ENCODE measurements at places on chromosomes 12 and 14.

DNA sequence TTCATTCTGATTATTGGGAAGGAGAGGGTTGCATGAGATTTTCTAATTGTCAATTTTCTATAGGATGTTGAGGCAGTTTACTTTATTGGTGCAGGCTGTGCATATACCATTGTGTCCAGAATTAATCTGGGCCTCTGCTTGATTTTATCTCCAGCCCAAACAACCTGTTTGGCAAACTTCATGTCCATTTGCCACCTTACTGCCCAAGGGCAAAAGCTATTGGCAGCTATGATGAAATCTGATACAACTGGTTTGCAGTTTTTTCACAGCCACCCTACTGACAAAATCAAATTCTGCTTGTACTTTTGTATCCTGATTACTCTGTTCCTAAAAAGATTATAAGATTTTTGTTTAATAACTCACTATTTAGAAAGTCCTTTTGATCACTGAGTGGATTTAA, 789.2 kb upstream of the FBXO33 start:
- DNase-seq: no peak

- DNase-seq: peak; percentile 16
These were observed 179.9 kb upstream of the PELI2 start for GRCh38 chr14:55938249-55938791.

- DNase-seq: no peak
These were observed 11.1 kb downstream of the AEBP2 start for GRCh38 chr12:19450362-19450761.

DNA sequence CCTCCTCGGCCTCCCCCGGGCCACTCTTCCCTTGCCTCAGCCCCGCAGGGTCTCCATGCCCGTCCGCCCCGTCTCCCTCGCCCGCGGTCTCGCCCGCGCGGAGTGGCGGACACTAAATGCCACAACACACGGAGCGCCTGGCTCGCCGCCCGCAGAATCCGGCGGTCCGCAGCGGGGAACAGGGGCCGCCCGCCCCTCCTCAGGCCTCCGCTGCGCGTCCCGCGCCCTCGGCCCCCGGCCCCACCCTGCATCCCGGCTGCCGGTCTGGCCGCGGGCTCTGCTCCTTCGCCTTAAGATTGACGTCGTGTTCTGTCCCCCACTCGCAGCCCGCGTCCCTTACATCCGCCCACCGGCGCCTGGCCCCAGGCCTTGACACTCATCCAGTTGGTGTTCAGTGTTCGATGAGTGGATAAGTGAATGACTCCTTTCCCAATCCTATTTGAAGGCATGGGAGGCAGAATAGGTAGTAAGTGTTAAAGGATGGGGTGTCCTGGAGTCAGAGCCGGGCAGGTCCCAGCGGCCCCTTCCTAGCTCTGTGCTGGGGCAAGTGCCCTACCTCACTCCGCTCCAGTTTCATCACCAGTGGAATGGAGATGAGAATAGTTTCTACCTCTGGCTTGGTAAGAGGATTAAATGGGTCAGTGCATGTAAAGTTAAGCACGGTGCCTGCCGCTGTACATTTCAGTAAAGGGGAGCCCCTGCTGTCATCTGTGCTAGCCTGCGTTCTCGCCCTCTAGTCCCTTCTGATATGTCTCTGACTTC, 622 bp downstream of the TECPR2 start:
- DNase-seq: no peak

DNA sequence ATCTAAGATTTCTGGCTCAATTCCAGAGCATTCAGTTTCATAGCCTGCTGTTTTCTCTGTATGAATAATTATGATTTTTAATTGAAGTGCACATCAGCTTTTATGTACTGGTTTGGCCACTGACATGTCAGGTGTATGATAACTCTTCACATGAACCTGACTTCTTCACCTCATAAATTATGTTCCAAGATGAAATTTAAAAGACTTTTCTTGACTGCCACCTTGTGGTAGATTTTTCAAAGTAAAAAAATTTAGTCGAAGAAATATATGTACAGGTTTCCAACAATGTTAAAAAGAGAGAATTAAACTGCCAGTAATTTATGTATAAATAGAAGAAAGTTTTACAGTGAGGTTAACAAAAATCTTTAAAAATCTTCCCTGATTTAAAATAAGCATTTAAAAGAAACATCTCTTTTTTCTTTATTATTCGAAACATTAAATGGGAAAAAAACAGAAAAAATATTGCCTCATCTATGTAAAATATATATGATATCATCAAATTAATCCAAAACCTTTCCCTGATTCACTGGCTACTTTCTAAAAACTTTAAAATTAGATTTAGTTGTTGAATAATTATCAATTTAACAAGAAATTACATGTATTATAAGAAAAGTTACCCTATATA, 124.9 kb upstream of the ATXN7L3B start:
- peak; percentile 37 for DNase-seq

DNA sequence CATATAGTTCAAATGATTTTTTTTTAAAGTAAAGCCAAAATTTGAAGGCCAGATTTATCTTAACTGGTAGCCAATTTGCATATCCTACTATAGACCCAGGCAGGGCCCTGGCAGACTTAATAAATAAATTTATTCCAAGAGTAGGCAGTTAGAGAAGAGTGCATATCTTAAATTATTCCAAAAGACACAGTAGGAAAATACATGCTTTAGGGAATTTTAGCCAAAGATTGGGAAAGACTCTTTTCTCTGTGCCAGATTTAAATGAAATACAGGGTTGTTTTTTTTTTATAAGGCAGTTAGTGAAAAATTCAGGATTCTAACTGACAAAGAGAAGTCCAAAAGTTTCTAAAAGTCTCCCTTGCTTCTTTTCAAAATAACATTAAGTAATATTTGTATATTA, 65.5 kb downstream of the ST8SIA1 start:
- no peak for DNase-seq

GRCh38 chr14:72369106-72369505, 436.9 kb downstream of the RGS6 start:
- no peak for DNase-seq

DNA sequence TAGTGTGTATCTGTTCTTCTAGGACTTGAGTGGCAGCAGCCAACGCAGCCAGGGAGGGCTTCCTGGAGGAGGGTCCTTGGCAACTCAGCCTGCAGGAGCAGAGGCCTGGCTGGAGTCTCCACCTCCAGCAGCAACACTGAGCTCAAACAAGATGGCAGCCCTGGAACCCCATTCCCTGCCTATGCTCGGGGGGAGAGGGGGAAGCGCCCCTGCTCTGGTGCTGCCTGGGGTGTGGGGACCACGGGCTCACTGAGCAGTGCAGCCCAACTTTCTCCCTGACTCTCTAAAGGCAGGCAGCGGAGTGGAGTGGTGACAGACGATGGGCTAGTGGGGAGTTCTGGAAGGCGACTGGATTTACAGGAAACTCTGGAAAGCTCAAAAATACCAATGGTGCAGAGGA, 160.7 kb downstream of the CALM1 start:
- no peak for DNase-seq

DNA sequence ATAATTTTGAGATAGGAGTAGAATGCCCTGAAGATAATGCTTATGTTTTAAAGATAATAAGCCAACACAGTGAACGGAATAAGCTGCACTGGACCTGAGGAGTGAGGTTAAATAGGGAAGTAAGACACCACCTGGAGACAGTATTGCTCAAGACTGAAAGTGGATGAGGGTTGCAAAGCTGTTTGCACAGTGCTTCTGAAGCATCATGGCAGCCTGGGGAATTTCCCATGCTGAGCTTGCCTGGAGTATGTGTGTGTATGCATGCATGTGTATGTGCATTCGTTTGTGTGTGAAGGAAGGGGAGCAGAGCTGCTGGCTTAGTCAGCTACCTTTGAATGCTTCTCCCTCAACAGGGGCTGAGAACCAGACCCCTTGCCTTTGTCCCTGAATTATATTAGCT, 35.8 kb downstream of the BHLHE41 start:
- peak; percentile 93 for DNase-seq

GRCh38 chr12:82873309-82873708, 186.6 kb downstream of the TMTC2 start:
- no peak for DNase-seq

GRCh38 chr14:75654127-75654732, 6.4 kb downstream of the ERG28 start:
- DNase-seq: peak; percentile 55

DNA sequence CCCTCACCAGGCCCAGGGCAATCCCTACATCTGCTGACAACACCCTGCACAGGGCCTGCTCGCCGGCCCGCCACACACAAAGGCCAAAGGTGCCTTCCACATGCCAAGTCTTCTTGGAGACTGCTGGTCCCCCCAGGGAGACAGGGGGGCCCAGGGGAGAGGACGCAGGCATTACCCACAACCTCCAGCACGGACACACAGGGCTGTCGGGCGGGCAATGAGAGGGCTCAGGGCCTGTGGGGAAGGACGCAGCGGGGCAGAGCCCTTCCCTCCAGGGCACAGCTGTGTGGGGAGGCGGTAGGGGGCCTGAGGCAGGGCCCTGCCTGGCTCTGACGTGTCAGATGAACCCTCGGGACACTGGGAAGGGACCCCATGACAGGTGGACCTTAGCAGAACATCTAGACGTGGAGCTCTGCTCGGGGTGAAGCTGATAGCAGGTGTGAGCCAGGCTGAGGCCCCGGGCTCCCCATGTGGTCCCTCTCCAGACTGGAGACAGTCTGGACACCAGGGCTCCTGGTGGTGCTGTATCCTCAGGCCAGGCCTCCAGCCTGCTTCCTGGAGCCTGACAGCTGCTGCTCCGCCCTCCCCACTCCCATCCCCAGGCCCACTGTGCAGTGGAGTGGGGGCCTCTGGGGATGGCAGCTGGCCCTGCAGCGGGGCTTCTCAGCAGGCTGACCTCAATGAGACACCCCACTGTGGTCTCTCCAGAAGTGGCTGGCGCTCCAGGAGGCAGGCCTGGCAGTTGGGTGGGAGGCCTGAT, 31.6 kb upstream of the NUDT14 start:
- DNase-seq: no peak

DNA sequence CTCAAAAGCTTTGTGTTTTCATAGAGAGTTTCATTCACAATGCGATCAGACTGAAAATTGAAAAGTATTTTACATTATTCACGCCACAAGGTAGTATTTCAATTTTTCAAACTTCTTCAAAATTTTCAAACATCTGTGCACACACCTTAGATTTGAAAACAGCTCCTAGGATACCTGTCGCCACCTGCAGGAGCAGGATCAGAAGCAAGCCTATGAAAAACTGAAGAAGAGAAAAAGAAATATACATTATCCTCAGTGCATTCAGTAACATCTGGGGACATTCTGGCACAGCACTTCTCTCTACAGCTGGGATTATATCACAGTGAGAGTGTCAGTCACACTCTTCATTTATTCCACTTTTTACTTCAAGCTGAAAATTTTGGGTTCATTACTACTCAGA, 19.8 kb downstream of the TSPAN8 start:
- DNase-seq: no peak

DNA sequence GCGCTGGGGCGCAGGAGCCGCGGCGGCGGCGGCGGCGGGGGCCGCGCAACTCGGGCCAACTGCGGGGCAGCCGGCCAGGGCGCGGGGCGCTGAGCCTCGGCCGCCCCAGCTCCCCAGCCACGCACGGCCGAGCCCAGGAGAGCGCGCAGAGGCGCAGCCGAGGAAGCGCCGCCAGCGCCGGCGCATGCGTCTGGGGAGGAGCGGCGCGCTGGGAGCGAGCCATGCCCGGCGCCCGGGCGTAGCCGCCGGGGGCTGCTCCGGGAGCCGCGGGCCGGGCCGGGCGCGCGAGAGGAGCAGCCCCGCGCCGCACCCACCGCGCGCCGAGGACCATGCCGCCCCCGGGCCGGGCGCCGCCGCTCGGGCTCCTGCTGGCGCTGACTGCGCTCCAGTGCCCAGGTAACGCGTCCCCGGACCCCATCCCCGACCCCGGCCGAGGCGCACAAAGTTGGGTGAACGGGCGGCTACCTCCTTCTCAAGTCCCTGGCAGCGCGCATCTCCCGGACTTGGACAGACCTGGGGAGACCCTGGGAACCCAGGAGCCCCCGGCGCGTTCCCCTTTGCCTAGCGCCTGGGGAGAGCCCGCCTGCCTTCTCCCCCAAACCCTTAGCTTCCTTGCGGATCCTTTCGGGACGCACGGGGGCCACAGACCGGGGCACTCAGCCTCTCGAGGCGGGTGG, 121.4 kb downstream of the AACS start:
- DNase-seq: no peak

DNA sequence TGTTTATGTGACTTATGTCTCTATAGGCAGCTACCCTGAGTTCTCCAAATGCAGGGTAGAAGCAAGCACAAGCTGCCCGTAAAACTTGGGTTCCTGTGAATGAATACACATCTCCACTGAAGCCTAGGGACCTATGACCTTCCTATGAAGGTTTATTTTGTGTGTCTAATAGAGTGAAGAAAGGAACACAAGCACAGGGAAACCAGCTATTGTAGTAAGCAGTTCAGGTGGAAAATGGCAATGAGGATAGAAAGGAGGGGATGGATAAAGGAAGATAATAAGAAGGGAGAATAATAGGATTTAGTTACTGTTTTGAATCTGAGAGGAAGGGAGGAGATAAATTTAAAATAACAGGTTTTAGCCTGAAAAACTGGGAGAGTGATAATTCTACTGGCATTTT, 2.4 kb downstream of the PFKM start:
- DNase-seq: no peak

DNA sequence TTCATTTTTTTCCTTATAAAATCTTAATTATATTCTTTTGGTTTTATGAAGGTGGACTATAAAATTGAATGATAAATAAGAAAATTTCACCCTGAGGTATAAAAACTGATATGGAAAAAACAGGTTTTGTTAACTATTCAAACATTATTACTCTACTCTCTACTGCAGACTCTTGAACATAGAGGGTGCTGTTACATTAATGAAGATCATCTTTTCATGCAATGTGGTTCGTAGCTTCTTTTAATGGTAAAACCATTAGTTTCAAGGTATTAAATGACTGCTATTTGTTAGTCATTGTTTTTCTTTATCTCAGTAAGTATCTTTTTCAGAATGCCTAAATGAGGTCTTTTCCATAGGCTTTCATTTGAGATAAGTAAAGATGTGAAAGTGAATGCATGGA, 510.4 kb downstream of the SLC16A7 start:
- no peak for DNase-seq

DNA sequence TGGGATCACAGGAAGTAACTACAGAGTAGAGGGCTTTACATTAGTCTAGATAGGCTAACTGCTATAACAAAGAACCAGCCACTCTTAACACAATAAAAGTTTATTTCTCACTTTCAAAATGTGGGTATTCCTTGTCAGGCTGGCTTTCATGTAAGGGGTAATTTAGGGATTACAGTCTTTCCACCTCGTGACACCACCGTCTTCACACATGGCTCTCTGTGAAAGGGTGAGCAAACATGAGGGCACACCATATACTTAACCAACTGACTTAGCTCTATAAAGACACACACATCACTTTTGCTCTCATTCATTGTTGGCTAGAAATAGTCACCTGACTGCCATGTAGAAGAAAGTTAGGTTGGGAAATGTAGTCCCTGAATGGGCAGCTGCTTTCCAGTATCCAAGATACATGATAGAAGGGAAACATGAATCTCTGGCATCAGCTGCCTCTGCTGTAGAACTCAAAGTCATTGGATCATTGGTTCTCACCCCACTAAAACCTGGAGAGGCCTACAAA, 66.1 kb upstream of the CRY1 start:
- DNase-seq: no peak

- DNase-seq: no peak
These were observed 57.7 kb downstream of the ADGRD1 start for GRCh38 chr12:131011165-131012079.
